T47D (cell line): ENCODE measurements at places on chromosomes 2 and 18.

- DNase-seq = no peak
These were observed 80.7 kb upstream of the LDLRAD4 start for GRCh38 chr18:13137670-13138419.

DNA sequence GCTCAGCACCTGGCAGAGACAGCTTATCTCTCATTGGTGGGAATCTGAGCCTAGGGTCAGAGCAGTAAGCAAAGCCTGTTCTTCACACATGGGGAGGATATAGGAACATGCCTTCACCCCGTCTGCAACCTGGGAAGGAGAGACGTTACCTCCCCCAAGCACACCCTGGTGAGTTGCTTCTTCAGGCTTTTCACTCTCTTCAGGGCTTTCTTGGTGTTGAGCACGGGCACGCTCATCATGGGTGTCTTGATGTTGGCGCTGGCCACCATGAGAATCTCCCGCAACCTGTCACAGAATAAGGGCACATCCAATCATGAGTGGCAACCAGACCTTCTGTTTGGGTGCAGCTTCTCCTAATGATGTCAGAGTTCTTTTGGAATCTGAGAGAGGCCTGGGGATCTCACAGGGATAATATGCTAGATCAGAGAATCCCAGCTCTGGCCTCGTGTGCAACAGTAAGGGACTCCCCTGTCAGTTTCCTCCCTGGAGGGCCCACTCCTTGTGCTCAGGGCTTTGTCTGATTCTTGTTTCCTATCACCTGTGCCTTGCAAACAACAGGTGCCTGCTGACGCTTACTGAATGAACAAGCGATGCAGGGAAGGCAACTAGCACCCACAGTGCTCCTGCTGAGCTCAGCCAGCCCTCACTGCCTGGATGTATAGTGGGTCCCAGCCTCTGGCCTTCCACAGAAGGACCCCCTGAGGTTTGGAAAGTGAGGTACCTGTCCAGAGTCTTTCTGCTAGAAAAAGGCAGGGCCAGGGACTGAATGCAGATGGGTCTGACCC, 66.3 kb downstream of the POLR1A start:
- DNase-seq = no peak

DNA sequence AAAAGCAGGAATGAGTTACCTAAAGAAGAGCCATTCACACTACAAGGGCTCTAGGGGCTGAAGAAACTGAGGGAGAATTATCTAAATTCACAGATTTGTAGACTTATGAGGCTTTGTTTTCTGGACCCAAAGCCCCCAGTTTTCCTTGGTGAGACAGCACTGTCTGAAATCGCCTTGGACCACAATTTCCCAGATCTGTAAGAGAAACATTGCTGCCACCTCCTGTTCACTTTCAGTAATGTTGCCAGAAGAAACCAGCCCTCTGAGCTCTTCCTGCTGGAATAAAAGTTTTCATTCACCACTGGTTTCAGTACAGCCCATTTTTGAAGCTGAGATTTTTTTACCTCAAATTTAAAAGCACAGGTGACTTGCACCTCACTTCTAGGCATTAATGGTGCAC, 169.2 kb downstream of the CDH20 start:
- peak; percentile 23 for DNase-seq

GRCh38 chr2:175022923-175023322, 17.7 kb upstream of the CHN1 start:
- DNase-seq = no peak

GRCh38 chr2:36427790-36428243, 72.2 kb downstream of the CRIM1 start:
- no peak for DNase-seq

DNA sequence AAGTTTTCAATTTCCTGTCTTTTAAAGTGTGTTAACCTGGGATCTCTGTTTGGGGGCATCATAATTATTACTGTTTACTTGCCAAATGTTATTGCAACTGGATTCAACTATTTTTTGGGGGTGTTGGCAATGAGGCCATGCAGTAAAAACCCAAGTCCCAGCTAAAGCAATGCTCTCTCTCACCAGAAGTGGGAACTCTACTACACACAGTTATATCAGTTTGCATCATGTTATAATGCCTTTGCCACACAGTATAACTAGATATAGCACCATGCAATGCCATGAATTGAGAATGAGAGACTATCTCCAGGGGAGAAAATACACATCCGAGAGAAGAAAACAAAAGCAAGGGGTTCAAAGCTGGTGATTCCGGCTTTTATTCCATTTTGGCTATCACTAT, 79.0 kb downstream of the GCA start:
- DNase-seq = peak; percentile 32

- DNase-seq = no peak
These were observed 204.4 kb downstream of the SRBD1 start for GRCh38 chr2:45406621-45407020.

GRCh38 chr2:4130651-4131050, 427.3 kb downstream of the DCDC2C start:
- DNase-seq = no peak

GRCh38 chr18:36058674-36059073, 8.7 kb downstream of the RPRD1A start:
- no peak for DNase-seq

- no peak for DNase-seq
These were observed 36.5 kb upstream of the TNFRSF11A start for GRCh38 chr18:62288665-62289008.

GRCh38 chr18:23194155-23194996, 59.1 kb downstream of the CABLES1 start:
- no peak for DNase-seq

GRCh38 chr2:128607911-128608506, 289.3 kb upstream of the HS6ST1 start:
- peak; percentile 26 for DNase-seq

- DNase-seq = no peak
These were observed 69.1 kb upstream of the RBMS1 start for GRCh38 chr2:160562730-160563129.

DNA sequence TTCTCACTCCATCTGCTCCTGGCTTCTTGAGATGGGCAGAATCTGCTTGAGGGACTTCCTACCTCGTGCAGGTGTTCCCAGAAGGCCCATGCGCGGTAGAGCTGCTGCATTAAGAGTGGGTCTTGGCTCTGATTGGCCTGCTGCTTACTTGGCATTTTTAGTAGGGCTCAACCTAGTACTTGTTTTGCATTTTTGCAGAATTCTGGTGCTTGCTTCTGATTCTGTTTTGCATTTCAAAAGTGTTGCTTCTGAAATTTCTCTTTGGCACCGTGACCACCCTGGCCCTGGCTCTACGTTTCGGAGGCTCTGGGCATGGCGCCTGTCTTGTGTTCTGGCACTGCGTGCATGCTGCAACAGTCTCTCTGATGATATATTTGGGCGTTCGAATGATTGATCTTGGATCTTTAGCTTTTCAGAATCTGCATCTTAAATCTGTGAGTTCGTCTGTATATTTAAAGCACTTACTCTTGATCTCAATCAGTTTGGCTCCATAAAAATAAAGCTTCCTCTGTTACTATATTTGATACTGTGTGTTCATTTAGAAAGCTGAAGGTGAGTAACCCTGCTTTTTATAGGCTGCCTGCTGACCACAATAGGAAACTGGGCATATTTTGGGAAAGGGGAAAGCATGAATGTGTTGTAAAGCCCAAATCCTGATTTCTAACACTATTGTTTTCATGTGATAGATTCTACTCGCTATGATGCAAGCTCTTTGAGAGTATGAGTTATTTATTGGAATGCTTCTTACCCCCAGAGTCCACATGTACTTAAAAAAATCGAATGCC, 22.2 kb downstream of the EFR3B start:
- DNase-seq = no peak

GRCh38 chr2:11154016-11154922, 998 bp upstream of the SLC66A3 start:
- DNase-seq = no peak

DNA sequence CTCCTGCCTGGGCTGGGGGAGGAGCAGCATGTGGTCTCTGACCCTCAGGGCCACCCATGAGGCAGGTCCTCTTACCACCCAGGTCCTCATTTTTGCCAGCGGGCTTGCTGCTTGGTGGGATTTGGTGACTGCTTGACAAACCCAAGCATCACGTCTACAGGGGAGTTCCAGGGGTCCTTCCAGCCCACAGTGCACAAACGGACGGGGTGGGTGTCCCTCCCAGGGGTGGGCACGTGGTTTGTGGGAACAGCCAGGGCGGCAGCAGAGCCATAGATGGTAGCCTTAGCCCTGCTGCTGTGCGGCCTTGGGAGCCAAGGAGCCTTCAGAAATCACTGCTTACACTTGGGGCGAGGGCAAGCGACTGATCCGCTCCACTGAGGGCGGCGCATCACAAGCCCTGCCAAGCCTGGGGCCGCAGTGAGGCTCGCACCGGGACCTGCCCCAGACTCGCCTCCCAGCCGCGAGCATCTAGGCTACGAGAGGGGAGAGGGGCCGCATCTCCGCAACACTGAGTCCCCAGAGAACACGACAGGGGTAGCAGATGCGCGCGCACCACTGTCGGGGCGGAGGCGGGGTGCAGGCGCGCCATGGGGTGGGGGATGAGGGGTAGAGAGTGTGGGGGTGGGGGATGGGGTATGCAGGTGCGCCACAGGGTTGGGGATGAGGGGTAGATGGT, 36.9 kb downstream of the SNED1 start:
- no peak for DNase-seq

DNA sequence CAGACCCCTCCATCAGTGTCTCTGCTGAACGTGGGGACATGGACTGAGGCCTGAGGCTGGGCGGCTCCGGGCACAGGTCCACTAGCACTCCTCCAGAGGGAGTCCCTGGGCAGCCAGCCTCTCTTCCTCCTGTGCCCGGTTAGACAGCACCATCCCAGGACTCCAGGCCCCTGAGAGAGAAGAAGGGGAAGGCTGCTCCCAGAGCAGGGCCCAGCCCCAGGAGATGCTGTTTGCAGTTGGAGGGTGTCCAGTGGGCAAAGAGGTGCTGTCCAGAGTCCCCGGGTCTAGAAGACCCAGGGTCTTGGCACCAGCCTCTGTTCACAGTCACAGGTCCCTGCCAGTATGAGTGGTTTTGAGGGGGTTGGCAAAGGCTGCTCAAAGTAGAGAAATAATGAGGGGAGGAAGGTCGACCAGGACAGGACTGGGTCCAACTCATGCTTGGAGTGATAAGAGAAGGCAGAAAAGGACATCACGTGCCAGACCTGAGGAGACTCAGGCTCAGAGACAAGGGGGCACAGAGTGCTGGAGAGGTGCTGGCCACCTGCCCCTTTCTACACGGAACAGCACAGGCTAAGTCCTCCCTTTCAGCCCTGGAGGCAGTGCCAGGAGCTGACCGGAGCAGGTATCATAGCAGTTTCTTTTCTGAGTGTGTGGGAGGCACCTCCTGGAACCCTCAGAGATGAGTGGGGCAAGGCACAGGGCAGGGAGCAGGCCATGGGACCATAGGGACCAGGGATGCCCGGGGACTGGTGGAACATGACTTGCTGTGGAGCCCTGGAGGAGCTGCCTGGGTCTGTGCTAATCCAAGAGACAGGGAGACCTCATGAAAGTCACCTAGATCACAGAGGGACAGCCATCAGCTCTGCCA, 21.1 kb downstream of the CRACDL start:
- DNase-seq = no peak

GRCh38 chr18:31056296-31056695, 13.8 kb upstream of the DSC3 start:
- DNase-seq = no peak

GRCh38 chr2:201769666-201770373, 10.9 kb downstream of the ALS2 start:
- DNase-seq = no peak

- DNase-seq = no peak
These were observed 32.3 kb downstream of the CYP27C1 start for GRCh38 chr2:127187831-127188230.

DNA sequence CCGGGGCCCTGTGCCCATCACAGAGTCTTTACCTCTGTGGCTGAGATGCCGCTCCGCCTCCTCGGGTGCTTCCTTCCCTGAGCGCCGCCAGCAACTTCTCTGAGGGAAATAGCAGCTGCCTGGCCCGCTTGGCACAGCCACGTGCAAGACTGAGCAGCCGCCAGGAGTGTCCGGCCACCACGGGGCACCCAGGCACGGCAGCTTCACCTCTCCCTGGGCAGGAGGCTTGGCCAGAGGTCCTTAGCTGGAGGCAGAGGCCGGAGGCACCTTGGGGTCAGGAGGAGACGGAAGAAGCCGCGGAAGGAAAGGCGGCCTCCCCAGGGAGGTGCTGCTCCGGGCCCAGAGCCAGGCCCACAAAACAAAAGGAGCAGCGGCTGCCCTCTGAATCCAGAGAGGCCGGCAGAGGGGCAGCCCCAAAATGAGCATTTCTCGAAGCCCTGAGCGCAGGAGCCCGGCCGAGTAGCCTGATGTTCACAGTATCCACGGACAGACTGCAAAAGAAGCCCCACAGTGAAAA, 6.0 kb upstream of the LIMS2 start:
- no peak for DNase-seq

DNA sequence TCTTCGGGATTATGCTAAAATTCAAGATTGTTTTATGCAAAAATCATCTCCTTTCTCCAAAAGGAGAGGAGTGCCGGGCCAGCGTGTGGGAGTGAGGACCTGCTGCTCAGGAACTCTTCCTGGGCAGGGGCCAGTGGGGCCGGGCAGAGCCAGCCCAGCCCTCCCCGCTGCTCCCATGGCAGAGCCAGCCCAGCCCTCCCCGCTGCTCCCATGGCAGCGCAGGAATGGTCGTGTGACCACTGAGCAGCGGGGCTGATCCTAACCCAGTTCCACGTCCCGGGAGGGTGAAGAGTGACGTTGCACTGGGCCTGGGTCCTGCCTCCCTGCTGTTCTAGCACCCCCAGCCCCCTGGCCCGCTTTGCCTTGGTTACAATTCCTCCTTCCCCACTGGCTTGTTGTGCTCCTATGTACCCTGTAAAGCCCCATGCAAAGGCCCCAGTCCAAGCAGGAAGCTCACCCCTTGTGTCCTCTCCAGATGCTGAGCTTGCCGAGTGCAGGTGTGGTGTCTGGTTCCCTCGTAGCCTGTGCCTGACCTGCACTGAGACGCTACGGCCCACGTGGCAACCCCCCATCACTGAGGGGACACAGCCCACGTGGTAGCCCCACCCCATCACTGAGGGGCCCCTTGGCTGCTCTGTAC, 11.4 kb upstream of the NEU4 start:
- no peak for DNase-seq

DNA sequence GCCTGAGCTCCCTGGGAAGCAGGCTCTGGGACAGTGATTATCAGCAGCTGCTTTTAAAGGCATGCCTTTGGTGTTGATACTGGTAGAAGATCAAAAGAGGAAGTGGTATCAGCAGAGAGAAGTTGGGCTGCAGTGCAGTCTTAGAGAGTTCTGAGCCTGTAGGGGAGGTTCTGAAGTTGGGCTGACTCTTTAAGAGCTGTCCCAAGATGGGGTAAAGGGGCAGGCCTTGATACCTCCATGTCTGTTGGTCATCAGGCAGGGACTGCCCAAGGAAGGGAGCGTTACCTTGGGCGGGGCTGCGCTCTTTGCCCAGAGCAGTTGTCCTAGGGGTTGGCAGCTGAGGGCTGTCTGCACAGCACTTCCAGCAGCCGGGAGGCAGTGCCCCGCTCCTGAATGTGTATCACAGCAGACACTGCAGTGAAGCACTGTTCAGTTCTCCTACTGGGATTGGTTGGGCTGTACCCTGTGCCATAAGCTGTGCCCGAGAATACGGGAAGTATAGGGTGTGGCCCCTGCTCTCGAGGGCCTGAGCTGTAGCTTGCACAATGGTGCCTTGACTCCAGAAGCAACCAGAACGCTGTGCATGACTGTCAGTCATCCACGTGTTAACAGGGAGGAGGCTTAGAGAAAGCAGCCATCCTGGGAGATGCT, 177.0 kb downstream of the CTIF start:
- no peak for DNase-seq
